Stimulated activated CD4-positive, alpha-beta T cell treated with anti-CD3 and anti-CD28 coated beads, Interleukin-12 subunit alpha, Interleukin-12 subunit beta, amount 100 ng/mL, for 4 hours (primary cell): ENCODE measurements at places on chromosomes 1 and 21.

DNA sequence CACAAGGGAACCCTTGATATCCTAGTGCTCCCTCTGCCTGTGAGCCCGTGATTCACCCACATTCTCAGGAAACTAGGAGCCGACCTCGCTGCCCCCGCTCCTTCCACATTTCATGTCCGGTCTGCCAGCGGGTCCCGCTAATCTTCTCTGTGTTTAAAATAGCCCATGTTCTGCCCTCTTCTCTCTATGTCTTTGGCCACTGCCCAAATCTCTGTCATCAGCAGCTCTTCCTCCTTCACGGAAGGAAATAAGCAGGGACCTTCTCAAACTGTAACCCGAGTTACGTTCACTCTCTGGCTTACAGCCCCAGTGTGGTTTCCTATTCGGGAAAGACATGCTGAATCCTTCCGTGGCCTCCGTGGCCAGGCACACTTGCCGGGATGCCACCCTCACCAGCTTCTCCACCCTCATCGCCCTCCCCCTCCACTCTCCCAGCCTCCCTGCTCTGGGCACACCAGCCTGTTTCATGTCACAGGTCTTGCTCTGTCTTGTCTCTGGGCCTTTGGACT lies 21.1 kb upstream of the UBXN10 start:
- no peak for DNase-seq

DNA sequence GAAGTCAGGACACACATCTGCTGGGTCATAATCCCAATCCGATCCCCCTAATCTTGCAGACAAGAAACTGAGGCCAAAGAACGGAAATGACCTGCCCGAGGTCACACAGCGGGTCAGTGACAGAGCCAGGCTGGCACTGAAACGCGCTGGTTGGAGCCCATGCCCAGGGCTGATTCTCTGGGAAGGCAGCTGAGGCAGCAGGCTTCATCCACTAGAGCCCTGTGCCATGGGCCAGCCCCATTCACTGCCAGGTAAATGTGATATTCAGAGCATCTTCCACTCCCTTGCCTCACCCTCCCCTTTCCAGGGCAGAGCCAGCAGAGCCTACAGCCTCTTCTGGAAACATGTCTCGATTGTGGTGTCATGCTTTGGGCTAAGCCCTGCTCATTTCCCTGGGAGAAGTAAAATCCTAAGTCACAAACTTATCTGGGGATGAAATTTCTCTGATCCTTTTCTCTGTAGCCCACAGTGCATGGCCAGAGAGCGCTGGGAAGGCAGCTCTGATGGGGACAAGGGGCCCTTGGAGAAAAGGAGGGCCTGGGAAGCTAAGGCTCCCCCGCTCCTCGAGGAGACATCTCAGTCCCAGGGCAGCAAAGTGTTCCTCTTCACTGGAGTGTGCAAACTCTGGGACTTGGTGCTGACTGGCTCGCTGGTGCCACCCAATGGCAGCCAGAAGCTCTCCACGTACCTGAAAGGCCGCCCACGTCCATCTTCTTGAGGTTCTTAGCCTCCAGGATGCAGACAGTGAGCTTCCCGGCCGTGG lies 110.4 kb downstream of the SYT2 start:
- DNase-seq = peak; percentile 7

DNA sequence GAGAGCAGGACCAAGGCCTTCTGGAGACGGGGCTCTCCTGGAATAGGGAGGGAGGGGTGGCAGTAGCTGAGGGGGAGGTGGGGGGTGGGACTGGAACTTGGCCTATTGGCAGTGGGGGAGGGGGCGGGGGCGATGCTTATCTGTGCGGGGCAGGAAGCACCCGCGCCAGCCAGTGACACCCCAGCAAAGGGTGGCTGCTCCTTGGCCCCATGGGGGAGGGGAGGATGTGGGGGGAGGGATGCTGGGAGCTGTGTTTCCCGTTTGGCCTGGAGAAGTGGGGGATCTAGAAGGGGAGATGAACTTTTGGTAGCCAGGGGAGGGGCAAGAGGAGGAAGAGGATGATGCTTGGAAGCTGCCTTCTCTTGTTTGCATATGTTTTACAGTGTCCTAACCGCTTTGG lies 11.0 kb downstream of the ZBTB7B start:
- DNase-seq = no peak

DNA sequence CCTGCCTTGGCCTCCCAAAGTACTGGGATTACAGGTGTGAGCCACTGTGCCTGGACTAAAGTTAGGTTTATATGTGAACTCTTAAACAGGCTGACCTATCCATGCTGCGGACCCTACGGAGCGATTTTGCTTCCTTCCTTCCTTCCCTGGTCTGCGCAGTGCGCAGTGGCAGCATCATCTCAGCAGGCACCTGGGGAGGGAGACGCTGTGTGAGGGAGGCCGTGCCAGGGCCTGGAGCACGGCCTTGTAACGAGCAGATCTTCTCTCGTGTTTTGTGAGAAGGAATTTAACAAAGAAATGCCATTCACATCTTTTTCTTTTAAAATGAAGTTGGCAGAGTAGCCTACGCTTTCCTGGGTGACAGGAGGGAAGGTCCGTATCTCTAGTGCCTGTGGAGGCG lies 45.8 kb downstream of the PKNOX1 start:
- no peak for DNase-seq

DNA sequence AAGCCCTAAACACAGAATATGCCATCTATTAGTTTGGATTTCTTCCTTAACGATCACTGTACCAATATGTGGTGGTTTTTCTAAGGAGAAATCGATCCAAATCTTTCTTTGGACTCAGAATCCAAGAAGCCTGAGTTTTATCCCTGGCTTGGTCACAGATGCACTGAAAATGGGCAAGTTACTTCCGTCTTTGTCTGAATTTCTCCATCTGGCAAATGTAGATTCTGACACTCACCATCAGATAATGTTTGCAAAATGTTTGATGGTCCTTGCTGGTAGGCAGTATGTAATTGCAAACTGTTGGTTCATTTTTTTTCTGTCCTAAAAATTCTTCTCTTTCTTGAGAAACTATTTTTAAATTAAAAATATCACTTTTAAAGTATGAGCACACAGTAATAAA lies 115.0 kb downstream of the TSEN15 start:
- no peak for DNase-seq

DNA sequence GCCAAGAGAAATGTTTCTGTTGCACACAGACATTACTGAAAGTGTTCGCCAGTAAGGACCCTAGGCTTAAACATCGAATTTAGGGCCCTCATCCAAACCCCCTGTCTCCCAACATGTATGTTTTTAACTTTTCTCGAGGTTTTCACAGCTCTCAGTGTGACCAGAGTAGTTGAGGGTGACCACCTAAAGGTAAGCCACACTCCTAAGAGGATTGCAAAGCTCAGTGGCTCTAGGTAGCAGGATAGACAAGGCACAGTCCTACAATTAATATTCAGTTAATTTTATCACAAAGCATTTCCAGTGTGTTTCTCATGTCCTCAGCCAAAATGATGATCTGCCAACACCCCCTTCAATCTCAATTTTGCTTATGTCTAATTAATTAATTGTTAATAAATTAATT lies 695 bp upstream of the ALG14 start:
- no peak for DNase-seq

DNA sequence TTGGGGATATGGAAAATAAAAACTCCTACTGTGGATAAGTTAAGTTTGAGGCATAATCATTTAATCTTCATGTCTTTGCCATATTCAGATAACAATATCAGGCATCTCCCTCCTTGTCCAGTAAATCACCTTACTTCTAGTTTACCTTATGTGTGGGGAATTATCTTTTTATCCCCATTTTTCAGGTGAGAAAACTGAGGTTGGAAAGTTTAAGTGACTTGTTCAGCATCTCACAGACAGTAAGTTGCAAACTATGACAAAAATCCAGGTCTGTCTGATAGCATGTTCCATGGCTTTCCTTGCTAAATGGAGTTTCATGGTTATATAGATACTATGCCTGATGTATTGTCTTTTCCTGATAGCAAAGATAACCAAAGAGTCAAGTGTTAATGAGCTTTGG lies 79.7 kb downstream of the TMEM200B start:
- no peak for DNase-seq

DNA sequence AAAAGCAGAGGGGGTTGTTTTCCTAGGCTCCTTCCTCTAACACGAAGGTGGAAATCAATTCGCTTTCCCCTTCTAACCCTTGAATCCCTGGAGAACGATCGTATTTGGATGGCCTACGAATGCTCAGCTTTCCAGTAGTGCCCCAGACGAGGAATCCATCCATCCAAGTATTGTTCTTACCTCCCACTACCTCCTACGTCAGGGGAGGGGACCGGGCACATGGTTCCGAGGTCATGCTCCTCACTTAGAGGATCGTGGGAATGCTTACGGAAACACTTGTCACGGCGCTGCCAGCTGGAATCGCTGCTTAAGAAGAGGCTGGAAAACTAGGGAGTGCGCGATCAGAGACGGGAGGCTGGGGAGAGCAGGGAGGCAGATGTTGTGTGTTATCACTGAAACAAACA lies 47.4 kb downstream of the CAPZB start:
- no peak for DNase-seq

DNA sequence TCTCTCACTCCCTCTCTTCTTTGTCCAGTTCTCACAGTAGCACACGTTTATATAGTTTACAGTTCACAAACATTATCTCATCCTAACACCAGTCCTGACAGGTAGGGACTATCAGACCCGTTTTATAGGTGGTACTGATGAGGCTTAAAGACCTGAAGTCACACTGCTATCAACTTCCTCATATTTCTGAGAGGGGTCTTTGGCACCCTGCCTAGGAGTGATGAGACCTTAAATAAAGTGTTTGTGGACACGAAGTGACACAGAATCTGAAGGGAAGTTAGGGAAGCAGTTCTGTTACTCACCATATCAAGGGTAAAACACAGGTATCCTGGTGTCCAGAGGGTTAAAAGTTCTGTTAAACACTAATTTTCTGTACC lies 590 bp upstream of the TACSTD2 start:
- DNase-seq = no peak

DNA sequence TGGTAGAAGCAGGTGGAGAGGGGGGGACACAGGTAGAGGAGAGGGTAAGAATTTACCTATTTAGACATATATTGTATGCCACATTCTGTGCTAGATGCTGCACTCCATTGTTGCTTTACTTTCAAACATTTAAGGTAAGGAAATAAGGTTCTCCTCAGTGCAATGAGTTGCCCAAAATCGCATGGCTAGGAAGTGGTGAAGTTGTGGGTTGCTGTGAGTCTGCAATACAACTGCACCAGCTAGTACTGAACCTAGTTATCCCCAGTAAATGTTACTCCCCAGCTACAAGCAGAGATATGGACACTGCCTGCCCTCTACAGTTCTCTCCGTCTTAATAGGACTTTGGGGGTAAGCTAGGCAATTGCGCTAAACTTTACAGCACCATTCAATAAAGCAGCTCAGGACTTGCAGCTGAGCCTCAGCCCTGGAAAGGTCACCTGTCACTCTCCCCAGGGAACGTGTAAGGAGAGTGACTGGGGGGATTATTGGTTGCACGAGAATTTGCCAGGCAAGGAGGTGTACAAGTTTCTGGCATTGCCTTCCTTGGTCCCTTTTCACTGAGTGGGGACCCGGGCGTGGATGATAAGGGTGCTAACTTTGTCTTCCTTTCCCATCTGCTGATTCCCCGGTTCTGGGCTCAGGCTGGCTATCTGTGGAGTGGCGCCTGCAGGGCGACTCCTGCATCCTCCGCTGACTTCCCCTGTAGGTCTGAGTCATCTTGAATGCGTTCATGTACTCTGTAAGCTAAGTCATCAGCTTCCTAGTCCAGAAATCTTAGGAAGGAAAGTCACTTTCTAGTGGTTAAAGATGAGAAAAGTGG lies 71.3 kb upstream of the CNTN2 start:
- no peak for DNase-seq

- no peak for DNase-seq
Measured at GRCh38 chr1:89670163-89670562, 37.2 kb downstream of the LRRC8C start.

- no peak for DNase-seq
Measured at GRCh38 chr1:9687874-9688582, 36.5 kb downstream of the PIK3CD start.

DNA sequence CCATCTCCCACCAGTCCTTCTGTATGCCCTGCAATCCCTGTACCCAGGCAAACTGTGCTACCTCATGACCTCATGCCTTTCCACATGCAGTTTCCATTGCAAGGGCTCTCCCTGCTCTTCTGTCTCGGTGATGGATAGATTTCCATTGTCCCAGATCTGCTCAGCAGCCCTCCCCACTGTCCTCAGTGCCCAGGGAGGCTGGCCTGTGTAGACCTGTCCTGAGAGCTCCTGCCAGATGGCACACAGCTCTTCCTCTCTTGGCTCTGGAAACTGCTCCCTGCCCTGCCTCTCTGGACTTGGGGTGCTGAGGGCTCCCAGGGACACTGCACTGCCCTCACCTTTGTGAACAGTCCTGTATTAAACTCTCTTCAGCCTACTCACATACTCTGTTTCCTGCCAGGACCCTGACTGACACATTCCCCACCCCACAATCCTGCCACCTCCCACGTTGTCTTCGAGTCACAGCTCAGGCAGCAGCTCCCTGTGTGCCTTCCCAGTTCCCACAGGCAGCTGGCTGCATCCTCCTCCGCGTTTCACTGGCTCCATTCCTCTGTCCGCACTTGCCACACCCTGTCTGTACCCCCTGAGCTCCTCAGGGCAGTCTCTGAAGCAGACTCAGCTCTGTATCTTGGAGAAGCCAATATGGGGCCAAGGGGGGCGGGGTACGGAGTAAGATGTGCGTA lies 57.0 kb downstream of the SPATA46 start:
- DNase-seq = no peak

GRCh38 chr1:107875689-107876088 lies 89.3 kb downstream of the VAV3 start:
- no peak for DNase-seq

GRCh38 chr1:224383218-224383617 lies 26.5 kb downstream of the CNIH4 start:
- no peak for DNase-seq

GRCh38 chr1:97070376-97070775 lies 348.8 kb downstream of the PTBP2 start:
- DNase-seq = no peak

DNA sequence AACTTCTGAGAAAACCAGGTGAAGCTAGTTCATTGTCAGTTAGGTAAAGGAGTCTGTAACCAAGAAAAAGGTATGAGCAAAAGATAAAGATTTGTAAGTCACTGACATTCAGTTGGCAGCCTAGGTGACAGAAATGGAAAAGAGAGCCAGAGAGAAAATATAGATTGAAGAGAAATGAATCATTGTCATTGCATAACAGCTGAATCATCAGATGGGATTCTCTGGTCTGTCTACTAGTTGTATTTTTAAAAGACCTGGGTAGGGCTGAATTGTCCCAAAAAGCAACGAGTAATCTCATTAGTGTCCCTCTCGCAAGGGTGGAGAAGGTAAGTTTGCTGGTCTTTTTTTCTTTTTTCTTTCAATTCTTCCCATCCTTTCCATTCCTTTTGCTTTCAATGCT lies 36.6 kb downstream of the PTGS2 start:
- no peak for DNase-seq

DNA sequence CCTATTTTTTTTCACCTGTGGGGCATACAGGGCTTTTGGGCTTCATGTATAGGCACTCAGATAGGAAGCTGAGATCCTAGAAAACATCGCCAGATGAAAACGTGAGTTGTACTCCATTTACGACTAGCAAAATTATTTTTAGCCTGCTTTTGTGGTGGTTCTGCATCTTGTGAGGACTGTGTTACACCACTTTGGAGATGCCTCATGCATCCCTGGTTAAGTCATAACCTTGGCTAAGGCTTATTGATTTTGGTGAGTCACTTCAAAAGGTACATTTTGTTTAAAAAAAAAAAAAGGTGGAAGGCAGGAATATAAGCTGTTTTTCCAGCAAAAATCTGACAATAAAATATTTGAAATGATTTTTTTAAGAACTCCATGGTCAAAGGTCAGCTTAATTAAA lies 101.8 kb upstream of the OLFM3 start:
- no peak for DNase-seq

- no peak for DNase-seq
Measured at GRCh38 chr1:150874455-150875196, 1.8 kb downstream of the ARNT start.
